ENCODE measurements at places on chromosomes 16 and 17.
A peak's percentile ranks its signal among the peaks of the same experiment; 100 is the strongest.

GRCh38 chr17:13212860-13213259 lies 195.0 kb upstream of the ELAC2 start:
- DNase-seq, result no peak

- DNase-seq, result peak; percentile 82
Measured at GRCh38 chr17:50953831-50954601, 87.9 kb upstream of the TOB1 start.

DNA sequence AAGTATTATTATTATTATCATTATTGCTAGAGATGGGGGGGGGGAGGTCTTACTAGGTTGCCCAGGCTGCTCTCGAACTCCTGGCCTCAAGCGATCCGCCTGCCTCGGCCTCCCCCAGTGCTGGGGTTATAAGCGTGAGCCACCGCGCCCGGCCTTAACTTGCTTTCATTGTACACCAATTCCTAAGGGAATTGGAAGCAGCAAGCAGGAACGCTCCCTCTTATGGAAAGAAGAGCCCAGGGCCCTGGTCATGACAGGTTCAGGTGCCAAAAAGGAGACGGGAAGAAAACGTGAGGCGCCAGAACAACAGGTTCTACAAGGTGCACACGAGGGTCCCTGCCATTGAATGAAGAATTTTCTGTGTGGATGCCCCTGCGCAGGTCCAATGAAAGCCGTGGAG lies 540 bp upstream of the RPL38 start:
- DNase-seq, result no peak

DNA sequence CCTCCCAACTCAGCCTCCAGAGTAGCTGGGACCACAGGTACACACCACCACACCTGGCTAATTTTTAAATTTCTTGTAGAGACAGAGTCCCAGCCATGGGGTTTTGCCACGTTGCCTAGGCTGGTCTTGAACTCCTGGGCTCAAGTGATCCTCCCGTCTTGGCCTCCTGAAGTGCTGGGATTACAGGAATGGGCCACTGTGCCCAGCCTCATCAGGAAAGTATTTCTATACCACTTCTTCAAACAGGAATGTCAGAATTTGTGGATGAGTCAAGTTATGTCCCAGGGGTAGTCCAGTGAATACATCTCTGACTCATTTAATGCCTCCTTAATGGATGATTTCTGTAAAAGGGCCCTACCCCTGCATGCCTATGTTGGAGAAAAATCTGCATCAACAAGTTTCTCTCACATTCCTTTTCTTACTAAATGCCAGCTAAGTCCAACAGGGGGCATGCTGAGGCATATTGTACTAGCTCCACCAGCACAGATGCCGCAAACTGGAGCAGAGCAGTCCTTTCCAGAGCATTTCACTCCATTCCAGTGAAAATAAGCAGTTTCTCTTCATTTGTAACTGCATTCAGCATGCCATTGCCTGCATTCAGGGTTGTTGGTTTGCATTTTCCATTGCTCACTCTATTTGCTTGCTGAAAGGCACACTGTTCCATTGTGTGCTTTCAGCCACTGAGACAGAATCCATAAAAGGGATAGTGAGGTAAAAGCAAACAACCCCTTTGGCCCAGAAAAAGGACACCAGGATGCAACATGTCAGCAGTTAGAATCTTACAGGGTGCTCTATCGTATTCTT lies 5.3 kb upstream of the CAVIN1 start:
- DNase-seq, result peak; percentile 99

GRCh38 chr17:50479522-50480141 lies 972 bp downstream of the RSAD1 start:
- peak; percentile 75 for DNase-seq

- DNase-seq, result peak; percentile 91
Measured at GRCh38 chr17:36601303-36602029, at the start of gene MRM1. MRM1 (plus strand) TSS chr17:36601583; CDS start chr17:36601811, 228 bp downstream.

GRCh38 chr16:68948230-68948910 lies 105.0 kb downstream of the TANGO6 start:
- peak; percentile 9 for DNase-seq

GRCh38 chr17:55783684-55784245 lies 32.9 kb downstream of the PCTP start:
- DNase-seq, result no peak

DNA sequence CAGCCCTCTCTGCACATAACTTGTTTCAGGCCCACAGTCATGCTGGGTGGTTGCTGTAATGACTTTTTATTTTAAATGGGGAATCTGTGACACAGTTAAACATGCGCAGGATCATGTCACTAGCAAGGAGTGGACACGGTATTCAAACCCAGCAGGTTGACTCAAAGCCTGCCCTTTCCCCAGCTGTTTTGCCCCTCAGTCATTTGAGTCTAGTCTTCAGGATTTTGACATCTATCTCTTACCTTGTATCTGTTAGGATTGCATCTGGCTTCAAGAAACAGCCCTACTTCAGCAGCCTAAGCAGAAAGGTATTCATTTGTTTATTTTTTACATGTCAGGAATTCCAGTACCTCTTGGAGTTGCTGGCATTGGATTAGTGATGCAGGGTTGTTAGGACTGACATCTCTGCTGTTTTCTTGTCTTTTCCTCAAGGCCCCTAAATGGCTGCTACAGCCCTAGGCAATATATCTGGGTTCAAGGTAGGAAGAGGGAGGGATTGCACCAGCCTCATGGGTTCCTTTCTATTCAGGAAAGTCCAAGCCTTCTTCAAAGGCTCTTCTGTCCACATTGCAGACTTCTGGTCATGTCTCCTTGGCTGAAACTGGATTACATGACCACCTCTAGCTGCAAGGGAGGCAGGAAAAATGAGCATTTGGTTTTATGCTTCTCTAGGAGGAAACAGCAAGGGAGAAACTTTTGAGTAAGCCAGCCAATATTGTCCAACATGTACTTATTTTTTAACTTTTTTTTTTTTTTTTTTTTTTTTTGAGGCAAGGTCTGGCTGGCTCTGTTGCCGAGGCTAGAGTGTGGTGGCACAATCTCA lies 22.8 kb downstream of the ABCC1 start:
- DNase-seq, result peak; percentile 45

GRCh38 chr17:1865252-1866037 lies 35.6 kb downstream of the RPA1 start:
- peak; percentile 19 for DNase-seq

DNA sequence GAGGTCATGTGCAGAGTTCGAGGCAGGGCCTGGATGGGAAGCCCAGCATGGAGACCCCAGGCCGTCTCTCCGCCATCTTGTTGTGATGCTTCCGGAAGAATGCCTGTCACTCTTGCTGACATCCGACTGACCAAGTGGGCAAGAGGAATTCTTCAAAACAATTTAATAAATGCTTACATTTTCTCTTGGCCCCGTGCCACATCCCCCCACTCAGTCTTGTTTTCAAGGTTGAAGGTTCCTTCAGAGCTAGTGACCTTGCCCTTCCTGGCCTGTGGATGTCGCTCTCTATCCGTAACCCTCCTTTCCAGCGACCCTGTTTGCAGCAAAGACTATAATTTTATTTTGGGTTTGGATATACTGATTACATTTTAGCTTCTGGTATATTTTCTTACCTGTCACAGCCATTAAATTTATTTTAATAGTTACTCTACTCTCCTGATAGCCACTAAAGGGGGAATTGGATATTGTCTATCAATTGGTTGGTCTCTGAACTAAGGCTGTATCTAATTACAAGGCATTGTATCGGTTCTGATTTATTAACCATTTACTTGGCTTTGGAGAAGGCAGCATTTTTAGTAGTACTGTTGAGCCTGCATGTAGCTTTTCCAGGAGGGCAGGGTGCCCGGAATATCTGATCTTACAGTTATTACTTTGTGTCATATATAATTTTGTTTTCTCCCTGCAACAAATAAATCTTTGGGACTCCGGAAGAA lies 264.5 kb downstream of the WWOX start:
- no peak for DNase-seq

DNA sequence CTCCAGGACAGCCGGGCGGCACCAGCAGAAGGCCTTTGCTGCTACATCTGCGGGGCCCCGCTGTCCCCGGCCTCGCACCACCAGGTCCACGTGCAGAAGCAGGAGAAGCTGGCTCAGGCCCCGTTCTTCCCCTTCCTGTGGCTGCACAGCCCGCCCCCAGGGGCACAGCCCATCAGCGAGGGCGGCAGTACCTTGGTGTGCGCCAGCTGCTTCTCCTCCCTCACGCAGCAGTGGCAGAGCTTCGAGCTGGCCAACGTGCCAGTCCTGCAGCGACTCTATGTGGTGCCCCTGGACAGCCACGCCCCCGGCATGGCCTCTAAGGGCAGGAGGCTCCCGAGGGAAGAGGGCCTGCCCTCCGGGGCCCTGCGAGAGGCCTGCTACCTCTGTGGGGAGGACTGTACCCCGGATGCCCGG lies 58.3 kb upstream of the CIBAR2 start:
- no peak for DNase-seq

DNA sequence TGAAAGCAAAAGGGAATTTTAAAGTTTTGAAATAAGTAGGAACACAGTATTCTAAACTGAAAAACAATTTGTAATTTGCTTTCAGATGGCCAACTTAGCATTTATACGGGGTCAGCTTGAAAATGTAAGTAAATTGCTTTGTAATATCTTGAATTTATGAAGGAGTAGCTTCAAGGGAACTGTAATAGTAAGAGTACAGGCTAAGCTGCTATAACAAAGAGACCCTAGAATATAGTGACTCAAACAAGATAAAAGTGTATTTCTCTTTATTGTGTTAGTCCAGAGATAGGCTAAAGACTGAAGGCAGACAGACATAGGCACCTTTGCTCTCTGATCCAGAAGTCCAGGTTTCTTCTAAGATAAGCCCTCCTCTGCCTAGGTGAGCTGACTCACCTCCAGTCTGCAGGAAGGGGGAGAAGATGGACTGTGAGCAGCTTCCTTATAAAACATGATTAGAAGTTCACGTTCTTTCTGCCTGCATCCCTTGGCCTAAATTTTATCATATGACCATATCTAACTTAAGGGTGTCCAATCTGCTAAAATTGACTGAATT lies 3.2 kb downstream of the TTC19 start:
- DNase-seq, result no peak

- DNase-seq, result no peak
Measured at GRCh38 chr16:49410226-49410625, 36.6 kb downstream of the C16orf78 start.

GRCh38 chr17:46851029-46851741 lies at the start of gene WNT9B:
WNT9B (plus strand) TSS chr17:46851583; CDS start chr17:46851639, 56 bp downstream.
- DNase-seq, result no peak

GRCh38 chr17:82358465-82359350 lies at the start of gene TEX19:
TEX19 (plus strand) TSS chr17:82359247; CDS start chr17:82362151, 2,904 bp downstream.
- no peak for DNase-seq

GRCh38 chr17:68381076-68381900 lies 76.0 kb downstream of the WIPI1 start:
- peak; percentile 85 for DNase-seq

GRCh38 chr16:49514073-49514980 lies 140.7 kb downstream of the C16orf78 start:
- DNase-seq, result no peak

DNA sequence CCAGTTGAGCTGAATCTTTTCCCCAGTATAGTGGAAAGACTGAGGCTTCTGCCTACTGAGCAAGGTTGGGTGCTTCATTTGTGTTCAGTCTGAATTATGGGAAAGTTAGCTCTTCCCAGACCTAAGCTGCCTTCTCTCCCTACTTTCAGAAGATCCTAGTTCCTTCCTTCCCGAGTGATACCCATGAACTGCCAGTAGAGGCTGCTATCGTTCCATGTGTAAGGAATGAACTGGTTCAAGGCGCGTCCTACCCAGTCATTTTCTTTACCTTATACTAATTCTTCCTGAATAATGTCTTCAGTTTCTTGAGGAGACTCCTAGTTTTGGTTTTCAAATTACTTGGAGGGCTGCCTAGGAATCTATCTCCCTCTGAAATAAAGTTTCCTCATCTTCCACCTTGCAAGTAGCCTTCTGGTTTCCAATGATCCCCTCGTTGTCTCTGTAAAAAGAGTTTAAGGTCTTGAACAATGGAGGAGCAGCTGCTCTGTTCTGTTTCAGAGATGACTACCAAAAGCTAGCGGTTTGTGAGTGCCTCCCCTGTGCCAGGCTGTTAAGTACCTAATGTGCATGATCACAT lies 934 bp upstream of the AOC2 start:
- peak; percentile 58 for DNase-seq

DNA sequence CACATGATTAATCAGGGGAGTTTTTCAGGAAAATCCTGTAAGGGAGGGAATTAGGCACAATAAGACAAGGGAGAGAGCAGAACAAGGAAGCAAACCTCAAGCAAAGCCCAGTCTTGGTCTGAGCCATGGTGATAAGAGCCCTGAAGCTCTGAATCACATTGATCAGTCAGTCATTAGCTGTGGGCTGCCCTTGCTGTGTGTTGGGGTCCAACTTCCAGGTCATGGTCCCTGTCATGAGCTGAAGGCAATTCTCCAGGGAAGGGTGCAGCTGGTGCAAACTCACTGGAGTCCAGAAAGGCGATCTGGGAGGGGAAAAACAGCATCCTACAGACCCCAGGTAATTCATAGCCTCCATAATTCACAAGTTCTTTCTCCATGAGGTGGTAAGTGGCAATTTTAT lies 89.9 kb downstream of the CYLD start:
- DNase-seq, result no peak

DNA sequence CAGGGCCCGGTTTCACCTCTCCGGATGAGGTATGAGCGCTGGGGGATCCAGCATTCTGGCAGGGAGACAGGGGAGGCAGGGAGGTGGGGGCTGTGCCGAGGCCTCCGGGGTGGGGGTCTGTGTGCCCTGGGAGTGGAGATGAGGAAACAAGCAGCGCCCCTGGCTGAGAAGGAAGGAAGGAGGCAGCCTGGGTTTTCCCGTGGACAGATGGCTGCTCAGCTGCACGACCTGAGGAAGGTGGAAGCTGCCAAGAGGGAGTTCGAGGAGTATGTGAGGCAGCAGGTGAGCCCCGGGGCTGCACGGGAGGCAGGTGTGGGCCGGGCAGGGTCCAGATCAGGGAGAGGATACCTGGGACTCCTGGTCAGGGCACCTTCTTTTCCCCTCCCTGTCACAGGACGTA lies 4.3 kb downstream of the RNF112 start:
- no peak for DNase-seq

DNA sequence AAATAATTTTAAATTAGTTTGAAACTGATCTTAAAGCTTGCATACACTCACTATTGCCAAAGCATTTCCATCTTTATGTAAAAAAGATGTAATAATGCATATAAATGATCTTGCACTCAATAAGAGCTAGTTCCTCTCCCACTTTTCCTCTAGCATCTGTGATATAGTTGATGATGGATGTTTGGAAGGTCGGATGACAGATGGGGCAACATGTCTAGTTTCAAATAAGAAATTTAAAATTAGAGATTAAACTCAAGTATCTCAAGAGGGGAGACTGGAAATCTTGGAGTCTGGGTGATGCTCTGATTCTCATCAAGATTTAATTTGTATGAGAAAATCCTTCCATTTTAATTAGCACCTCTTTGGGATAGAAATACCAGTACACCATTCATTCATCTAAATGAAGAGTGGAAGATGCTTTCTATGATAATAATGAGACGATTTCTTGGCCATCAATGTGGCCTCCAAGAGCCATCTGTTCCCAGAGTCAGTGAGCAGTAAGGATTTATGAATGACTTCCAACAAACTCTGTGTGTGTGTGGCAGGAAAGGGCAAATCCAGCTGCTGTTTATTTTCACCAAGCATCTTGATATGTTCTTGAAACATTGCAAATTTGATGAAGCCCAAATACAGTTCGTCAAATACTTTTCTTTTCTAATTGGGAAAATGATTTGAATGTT lies 616.3 kb upstream of the CDH8 start:
- DNase-seq, result no peak
